ENCODE measurements at places on chromosomes 7 and 10. TPM values are rescaled to one million over a fixed set of nuclear protein-coding genes. Genes with fewer than 3 reads are reported as not detected.

DNA sequence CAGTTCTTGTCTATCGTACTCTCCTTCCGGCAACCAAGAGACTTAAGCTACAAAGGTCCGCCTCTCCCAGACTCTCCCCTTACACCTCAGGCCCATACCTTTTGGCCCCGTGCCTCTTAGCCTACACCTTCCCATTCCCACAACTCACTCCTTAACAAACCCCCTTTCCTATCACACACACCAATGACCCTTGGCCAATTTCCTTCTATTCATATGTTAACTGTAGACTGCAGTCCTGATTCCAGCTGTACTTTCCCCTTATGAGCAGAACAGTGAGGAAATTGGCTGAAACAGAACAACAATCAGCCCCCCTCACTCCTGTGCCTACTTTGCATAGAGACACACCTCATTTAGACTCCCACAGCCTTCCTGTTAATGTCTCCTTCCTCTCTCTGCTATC, 1.4 kb upstream of the TMEM139 start:
- DNase-seq: no peak

DNA sequence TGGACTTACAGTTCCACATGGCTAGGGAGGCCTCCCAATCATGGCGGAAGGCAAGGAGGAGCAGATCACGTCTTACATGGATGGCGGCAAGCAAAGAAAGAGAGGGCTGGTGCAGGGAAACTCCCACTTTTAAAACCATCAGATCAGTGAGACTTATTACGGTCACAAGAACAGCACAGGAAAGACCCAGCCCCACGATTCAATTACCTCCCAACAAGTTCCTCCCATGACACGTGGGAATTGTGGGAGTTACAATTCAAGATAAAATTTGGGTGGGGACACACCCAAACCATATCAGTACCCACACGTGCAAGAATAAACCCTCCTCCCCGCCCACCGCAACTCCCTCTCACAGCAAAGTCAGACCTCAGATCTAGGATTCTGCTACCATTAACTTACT, 4.5 kb upstream of the AIFM2 start:
- DNase-seq: no peak

- DNase-seq: no peak
Observed at GRCh38 chr7:142301299-142301698, 43.4 kb upstream of the PRSS58 start.

- no peak for DNase-seq
Observed at GRCh38 chr7:73919694-73920375, 58.9 kb downstream of the TMEM270 start.

GRCh38 chr7:27412164-27412563, 169.6 kb downstream of the EVX1 start:
- DNase-seq: no peak

GSTO2 gene
- total RNA-seq: 1.7 TPM

DNA sequence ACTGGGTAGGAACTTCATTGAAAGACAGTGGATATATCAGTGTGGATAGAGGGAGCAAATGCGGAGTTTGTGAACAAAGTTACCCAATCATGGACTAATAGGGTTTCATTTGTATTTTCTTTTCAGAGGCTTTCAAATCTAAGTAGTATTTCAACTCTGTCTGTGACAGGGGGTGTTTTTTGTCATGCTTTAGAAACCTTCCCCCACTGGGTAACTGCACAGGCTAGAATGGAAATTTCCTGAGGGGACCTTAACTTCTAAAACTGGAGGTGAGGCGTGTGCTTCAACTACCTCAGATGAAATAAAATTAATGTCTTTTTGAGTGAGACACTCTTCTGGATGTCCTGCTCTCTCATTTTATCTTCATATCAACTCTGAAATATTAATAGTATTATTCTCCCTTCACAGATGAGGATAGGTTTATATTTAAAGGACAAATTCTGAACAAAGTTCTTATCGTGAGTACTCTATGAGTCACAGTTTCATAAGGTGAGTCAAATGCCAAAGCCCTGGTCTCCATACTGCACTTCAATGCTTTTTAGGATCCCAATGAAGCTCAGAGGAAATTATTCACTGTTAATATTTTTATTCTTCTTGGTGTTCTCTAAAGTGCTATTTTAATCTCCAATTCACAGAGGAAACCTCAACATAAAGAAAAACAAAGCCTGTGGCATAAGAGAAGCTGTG, 770.6 kb downstream of the CCSER2 start:
- DNase-seq: no peak

SPDYE5 gene
- total RNA-seq: not detected

DNA sequence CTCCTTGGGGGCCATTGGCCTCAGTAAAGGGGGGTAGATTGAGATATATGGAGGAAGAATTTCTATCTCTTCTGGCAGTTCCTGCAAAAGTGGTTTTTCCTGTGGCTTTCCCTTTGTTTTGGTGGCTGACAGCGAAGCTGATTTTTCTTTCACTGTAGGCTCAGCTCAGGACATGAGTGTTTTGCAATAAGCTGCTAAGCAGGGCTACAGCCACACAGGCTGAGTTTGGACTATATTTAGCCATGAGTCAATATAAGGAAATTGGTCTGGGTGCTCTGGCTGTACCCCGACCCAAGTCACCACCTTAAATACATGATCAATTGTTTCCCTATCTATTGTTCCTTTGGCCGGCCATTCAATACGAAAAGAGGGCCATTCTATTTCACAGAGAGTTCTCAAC, 212.7 kb upstream of the KCND2 start:
- DNase-seq: no peak

DNA sequence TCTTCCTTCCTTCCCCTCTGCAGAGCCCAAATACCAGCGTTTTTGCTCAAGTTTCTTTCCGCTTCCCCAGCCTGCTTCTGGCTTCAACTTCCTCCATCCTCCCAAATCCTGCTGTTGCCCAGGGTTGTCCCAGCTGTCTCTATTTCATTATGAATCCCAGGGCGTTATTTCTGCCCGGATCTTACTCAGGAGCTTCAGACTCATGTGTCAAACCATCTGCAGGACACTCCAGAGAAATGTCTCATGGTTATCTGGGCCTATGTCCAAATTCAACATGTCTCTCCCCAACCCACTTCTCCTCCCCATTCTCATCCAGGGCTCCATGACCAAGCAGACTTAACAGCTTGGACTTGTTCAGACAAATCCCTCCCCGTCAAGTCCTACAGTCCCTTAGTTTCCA, 15.6 kb downstream of the ARHGAP22 start:
- DNase-seq: no peak

CABCOCO1 gene
- total RNA-seq: not detected

GRCh38 chr7:105439174-105439893, 50.6 kb upstream of the SRPK2 start:
- DNase-seq: no peak

- DNase-seq: no peak
Observed at GRCh38 chr7:27344471-27344870, 101.9 kb downstream of the EVX1 start.

TLX1 gene
- not detected for total RNA-seq

GRCh38 chr7:128010391-128011127, 20.7 kb downstream of the LRRC4 start:
- DNase-seq: no peak

GRCh38 chr7:13021566-13022300, 334.3 kb downstream of the ARL4A start:
- DNase-seq: no peak

Measured in tibial nerve (tissue), 4 donors.